ENCODE measurements at places on chromosomes 16 and 17.

GRCh38 chr16:27461483-27462171 is 59.7 kb downstream of the IL21R start:
- peak; percentile 13 for DNase-seq

GRCh38 chr17:7192271-7192937 is 13.2 kb upstream of the ASGR1 start:
- DNase-seq, result no peak

DNA sequence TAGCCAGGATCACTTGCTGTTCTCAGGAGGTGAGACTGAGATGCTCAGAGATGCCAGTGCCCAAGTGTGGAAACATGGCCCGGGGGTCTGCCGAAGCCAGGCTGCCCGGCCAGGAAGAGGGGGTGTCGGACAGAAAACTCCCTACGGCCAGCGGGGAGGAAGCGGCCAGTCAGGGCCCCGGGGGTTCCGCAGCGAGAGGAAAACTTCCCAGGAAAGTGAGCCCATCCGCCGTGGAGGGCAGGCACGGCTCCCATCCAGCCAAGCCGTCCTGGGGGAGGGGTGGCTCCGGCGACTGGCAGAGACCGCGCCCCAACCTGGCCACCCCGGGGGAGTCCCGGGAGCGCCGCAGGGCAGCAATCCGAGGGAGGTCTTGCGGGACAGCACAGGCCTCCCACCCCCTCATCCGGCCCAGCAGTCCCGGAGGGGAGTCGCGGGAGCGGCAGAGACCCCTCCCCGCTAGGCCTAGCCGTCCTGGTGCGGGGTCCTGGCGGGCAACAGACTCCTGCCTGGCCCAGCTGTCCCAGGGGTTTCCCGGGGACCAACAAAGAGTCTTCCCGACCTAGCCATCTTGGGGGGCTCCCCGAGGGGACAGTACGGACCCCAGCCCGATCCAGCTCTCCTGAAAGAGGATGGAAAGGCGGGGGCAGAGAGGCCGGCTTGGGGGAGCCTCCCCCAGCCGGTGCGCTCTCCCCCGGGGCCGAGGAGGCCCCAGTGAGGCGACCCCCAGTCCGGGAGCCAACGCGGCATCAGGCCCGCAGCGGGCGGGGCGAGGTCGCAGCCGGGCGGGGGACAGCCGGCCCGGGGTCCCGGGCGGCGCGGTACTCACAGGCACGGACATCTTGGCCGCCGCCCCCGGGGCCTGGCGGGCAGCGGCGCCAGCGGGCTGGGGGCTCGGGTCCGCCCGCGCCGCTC is 13.8 kb upstream of the BCAR1 start:
- no peak for DNase-seq

DNA sequence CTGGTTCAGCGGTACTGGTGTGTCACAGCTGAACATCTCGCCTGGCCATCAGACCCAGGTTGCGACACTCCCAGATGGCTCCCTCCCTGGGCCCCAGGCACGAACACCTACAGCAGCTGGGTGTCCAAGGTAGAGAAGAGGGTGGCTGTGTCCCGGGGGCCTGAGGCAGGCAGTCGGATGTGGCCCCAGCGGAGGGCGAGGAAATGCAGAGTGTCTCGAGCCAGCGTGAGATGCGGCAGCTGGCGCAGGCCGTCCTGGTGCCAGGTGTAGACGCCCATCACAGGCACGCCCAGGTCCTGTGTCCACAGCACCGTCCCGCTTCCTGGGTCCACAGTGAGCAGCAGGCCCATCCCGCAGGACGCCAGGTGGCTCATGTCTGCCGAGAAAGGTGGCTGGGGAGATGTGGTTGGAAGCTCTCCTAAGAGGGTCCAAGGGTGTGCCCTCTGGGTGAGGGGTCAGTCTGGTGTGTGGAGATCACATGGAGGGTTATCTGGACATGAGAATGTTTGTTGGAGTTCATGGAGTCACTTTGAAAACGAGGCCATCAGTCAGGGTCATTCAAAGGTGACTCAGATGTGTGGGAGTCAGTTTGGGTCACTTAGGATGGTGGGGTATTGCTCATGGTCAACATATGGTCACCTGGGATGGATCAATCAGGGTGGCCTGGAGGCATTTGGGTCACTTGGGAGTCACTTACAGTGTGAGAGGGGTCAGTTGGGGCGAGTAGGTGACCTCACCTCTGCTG is 8.1 kb downstream of the ERN2 start:
- DNase-seq, result no peak

DNA sequence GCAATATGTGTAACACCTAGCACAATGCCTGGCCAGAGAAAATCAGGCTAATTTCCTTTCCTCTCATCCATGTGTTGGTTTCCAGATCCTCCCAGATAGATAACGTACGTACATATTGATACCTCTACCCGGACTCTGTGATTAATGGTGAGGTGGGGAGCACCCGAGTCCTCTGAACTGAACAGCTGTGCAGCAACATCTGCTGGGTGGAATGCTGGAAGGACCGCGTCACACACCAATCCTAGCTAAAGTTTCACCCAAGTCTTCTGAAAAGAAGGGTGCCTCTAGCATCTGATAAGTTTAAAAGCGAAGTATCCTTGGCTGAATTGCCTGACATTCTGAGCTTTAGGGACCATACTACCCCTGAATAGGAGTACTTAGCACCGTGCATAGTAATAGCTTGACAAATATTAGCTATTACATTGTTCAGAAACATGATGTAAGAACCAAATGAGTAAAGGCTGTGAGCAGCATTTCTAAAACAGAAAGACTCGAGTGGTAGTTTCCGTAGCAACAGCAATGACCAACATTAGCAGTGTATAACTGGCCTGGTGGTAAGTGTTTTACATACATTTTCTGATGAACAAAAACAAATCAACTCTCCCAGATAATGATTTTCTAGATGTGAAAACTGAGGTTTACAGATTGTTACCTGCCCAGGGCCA is 91.4 kb downstream of the SYCE1L start:
- peak; percentile 43 for DNase-seq

DNA sequence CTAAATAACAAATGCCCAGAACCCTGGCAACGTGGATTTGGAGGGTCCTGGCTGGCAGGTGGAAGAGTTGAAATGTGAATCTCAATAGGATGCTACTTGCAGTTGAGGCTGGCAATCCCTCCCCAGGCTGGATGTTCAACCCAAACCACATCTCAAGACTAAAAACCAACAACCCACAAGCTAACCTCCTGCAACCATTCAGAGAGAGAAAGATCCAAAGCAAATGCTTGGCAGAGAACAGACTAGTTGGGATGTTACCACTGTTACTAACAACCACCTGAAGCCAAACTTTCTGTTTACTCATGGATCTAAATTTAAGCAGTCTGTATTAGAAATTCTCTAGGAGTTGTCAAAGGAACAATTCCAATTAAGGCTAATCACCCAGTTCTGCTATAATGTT is 27.9 kb downstream of the SMG6 start:
- no peak for DNase-seq

- DNase-seq, result no peak
Observed at GRCh38 chr17:45429339-45430005, 3.2 kb downstream of the ARHGAP27 start.

GRCh38 chr16:7185689-7186088 is 147.0 kb upstream of the RBFOX1 start:
- DNase-seq, result no peak

DNA sequence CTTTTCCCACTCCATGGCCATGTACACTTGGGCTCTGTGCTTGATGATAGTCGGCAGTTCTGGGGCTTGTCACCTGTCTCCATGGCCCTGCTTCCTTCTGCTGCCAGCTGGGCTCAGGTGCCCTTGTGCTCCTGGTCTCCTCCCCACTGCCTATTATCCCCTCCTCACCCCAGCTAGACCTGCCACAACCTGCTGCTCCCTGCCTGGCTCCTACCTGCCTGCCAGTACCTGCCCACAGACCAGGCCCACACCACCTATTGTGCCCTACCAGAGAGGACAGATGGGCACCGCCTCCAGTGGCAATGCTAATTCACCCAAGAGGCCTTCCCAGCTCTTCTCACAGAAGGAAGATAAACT is 538 bp upstream of the RAPGEFL1 start:
- no peak for DNase-seq

GRCh38 chr16:21654881-21655280 is 2.5 kb upstream of the IGSF6 start:
- DNase-seq, result no peak

- no peak for DNase-seq
Observed at GRCh38 chr16:83940630-83941378, 12.2 kb upstream of the OSGIN1 start.

DNA sequence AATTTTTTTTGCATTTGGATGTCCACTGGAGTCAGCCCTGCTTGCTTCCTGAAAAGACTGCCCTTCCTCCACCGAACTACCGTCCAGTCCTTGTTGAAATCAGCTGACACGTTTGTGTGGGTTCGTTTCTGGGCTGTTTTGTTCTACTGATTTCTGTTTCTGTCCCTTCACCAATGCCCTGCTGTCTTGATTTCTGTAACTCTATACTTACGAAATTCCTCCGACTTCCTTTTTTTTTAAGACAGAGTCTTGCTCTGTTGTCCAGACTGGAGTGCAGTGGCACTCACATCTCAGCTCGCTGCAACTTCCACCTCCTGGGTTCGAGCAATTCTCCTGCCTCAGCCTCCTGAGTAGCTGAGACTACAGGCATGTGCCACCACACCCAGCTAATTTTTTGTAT is 8.4 kb upstream of the GAA start:
- no peak for DNase-seq

GRCh38 chr16:4375717-4376116 is 4.1 kb downstream of the VASN start:
- DNase-seq, result peak; percentile 72

All from cardiac fibroblast (primary cell).